ENCODE measurements at places on chromosomes 11 and 22. TPM values are rescaled to one million over a fixed set of nuclear protein-coding genes. Genes with fewer than 3 reads are reported as not detected.
A peak's percentile ranks its signal among the peaks of the same experiment; 100 is the strongest.

- H3K36me3 ChIP-seq = no peaks in the 10 kb centered on the region
- no peaks in the 10 kb centered on the region for H3K4me1 ChIP-seq
- no peak overlapping the region for H3K4me3 ChIP-seq
- peak; percentile 59 for DNase-seq
- H3K27ac ChIP-seq = no peak overlapping the region
These were observed 25.2 kb upstream of the KCNJ11 start for GRCh38 chr11:17413414-17414316.

GRCh38 chr22:20013382-20013871, 3.2 kb downstream of the ARVCF start:
- H3K27ac ChIP-seq = no peak overlapping the region
- H3K4me1 ChIP-seq = peaks cover 4% of the 10 kb centered on the region
- no peak overlapping the region for H3K4me3 ChIP-seq

- no peaks in the 10 kb centered on the region for H3K27me3 ChIP-seq
- peak; percentile 60 for DNase-seq
- no peaks in the 10 kb centered on the region for H3K4me1 ChIP-seq
- H3K27ac ChIP-seq = no peak overlapping the region
- H3K4me3 ChIP-seq = no peak overlapping the region
- no peaks in the 10 kb centered on the region for H3K36me3 ChIP-seq
These were observed 242.0 kb downstream of the TENM4 start for GRCh38 chr11:79198898-79199250.

DNA sequence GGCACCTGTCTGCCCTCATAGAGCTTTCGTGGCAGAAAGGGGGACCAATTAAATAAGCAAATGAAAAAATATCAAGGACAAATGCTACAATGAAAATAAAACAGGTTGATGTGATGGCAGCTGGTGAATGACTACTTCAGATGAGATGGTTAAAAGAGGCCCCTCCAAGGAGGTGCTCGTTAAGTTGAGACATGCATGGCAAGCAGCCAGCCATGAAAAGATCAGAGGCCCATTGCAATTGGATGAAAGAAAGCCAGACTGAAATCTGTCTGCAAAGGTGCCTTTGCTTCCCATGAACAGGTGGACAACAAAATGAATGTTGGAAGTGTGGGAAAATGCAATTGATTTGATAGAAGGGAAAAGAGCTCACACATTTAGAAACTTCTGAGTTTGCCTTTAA, 848 bp upstream of the TRPC6 start:
- no peak for DNase-seq
- H3K27ac ChIP-seq = no peak overlapping the region
- H3K27me3 ChIP-seq = peaks cover 35% of the 10 kb centered on the region
- H3K4me1 ChIP-seq = no peaks in the 10 kb centered on the region
- no peak overlapping the region for H3K4me3 ChIP-seq
- H3K36me3 ChIP-seq = no peaks in the 10 kb centered on the region

- DNase-seq = no peak
- H3K27ac ChIP-seq = no peak overlapping the region
- H3K36me3 ChIP-seq = no peaks in the 10 kb centered on the region
- peaks cover 9% of the 10 kb centered on the region for H3K27me3 ChIP-seq
- no peaks in the 10 kb centered on the region for H3K4me1 ChIP-seq
These were observed 64.7 kb upstream of the CCND1 start for GRCh38 chr11:69576069-69576782.

SERHL2 gene
- 2.9 TPM for total RNA-seq

E2F8 gene
- 0.36 TPM for total RNA-seq

All from osteoblast (primary cell).